ENCODE measurements at places on chromosomes 3 and 15.

- peak; percentile 46 for DNase-seq
Observed at GRCh38 chr15:77239882-77240608, 169.1 kb upstream of the TSPAN3 start.

DNA sequence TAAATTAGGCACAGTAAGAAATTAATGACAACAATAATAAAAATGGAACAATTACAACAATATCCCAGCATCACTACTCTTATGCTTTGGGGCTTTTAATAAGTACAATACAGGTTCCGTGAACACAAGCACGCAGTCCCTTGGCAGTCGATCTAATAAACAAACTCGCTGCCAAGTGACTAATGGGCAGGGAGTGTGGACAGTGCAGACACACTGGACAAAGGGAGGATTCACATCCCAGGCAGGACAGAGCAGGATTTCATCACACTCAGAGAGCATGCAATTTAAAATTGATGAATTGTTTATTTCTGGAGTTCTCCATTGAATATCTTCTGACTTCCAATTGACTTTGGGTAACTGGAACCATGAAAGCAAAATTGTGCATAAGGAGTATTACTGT lies 524.1 kb upstream of the CFAP20DC start:
- peak; percentile 96 for DNase-seq

DNA sequence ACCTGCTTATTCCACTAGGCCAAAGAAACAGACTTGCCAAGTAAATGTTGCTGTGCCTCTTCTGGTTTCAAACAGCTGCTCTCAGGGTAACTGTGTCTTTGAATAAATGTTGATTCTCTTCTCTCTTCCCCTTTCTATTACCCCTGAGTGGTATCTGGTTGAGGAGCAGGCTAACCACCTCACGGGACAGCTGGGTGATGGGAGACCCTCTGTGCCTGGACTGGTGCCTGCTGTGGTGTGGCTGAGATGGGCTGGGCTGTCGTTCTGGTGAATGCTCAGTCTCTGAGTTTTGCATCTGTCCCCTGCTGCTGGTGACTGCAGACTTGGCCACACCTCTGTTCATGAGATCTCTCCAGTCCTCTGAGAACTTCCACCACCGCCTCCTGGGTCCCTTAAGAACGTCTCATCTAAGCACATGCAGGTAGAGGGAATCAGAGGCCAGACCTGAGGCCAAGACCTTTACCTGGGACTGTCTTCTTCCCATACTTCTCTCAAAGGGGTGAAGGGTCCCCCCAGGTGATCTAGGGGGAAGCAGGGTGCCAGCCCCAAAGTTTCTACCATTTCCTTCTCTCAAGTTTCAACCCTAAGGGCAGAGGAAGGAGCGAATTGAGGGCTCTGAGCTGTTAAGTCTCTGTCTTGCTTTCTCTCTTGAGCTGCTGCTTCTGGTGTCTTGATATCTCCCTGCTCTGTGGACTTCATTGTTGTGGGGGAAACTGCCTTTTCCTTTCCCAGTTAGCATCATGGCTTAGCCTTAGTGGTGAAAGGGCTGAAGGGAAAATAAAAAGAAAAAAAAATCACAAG lies 252.9 kb downstream of the EBLN2 start:
- DNase-seq, result no peak

DNA sequence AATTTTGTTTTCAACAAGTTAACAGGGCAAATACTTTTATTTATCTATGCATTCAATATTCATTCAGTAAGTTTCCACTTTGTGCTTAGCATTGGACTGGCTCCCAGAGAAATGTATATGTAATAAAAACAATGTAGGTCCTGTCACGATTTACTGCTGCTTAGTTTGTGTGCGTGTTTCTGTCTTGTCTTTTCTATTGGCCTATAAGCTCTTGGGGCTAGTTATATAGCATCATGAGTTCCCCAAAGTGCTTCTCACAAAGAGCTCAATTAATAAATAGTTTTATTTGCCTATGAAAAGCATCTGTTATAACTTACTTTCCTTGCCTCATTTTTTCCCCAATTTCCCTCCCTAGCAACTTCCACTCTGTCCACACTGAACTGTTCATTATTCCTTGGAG lies 666.7 kb upstream of the NAALADL2 start:
- DNase-seq, result no peak

DNA sequence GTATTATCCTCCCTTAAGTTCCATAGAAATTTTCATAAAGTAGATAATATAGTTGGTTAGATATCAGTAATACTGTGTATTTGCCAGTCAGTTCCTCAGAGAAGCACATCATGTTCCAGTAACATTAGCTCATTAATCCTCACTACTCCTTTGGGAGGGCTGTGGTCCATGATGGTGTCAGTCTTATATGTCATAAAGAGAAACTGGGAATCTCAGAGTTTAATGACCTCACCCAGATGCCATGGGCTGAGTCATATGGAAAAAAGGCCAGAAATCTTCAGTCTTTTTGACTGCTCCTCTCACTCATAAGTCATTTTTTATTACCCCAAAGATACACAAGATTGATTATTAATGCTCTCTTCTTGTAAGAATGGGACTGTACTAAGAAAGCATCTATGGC lies 188.6 kb downstream of the CHL1 start:
- DNase-seq, result peak; percentile 91

DNA sequence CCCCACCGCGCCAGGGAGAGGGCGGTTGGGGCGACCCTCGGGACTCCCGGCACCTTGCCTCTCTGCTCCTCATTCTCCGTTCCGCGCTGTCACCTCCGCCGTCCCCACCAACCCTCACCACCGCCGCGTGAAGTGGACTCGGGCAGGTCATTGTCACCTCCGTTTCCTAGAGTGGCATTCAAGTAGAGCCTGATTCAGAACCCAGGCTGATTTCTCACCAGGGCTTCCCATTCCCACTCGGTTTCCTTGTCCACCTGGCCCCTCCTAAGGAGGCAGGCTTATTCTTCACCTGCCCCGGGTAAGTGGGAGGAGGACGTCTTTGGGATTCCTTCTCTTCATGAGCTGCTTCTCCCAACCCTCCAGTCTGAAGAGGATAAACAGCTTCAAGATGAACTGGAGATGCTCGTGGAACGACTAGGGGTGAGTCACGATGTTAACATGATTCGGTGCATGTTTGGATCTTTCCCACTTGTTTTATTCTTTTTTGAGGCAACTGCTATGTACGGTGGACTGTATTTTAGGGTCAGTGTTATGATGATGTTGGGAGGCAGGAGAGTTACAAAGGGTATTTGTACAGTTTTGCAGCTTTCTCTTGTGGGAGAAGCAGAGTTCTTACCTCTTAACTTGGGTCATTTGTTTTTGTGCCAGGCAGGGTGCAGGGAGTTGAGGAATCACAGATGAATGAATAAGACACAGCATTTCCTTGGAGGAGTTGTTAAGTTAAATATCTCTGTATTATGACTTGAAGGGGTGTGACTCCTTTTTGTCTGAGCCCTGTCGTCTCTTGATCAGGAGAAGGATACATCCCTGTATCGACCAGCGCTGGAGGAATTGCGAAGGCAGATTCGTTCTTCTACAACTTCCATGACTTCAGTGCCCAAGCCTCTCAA lies 692 bp downstream of the PSMD2 start:
- DNase-seq, result peak; percentile 65

DNA sequence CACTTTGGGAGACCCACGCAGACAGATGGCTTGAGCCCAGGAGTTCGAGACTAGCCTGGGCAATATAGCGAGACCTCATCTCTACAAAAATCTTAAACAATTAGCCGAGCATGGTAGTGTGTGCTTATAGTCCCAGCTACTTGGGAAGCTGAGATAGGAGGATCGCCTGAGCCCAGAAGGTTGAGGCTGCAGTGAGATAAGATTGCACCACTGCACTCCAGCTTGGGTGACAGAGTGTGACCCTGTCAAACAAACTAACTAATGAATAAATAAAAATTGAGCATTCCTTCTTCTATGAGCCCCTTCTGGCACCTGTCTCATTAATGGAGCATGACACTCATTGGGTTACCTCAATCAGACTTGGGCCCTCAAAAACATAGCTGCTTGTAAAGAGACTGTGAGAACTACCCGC lies 7.5 kb downstream of the ZDHHC3 start:
- DNase-seq, result no peak

DNA sequence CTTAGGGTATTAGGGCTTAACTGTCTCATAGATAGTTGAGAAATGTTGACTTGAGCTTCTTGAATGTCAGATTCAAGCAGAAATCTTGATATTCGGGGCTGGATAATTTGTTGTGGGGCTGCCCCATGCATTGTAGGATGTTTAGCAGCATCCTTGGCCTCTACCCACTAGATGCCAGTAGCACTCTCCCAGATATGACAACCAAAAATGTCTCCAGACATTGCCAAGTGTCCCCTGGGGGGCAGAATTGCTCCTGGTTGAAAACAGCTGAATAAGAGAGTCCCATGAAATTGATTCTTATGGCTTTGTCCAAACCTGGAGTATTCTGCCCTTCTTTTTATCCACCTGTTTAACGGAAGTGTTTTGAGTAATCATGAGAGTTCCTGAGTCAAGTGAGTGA lies 15.9 kb upstream of the LCMT2 start:
- DNase-seq, result no peak

GRCh38 chr15:91790836-91791235 lies 62.7 kb upstream of the SLCO3A1 start:
- peak; percentile 7 for DNase-seq

DNA sequence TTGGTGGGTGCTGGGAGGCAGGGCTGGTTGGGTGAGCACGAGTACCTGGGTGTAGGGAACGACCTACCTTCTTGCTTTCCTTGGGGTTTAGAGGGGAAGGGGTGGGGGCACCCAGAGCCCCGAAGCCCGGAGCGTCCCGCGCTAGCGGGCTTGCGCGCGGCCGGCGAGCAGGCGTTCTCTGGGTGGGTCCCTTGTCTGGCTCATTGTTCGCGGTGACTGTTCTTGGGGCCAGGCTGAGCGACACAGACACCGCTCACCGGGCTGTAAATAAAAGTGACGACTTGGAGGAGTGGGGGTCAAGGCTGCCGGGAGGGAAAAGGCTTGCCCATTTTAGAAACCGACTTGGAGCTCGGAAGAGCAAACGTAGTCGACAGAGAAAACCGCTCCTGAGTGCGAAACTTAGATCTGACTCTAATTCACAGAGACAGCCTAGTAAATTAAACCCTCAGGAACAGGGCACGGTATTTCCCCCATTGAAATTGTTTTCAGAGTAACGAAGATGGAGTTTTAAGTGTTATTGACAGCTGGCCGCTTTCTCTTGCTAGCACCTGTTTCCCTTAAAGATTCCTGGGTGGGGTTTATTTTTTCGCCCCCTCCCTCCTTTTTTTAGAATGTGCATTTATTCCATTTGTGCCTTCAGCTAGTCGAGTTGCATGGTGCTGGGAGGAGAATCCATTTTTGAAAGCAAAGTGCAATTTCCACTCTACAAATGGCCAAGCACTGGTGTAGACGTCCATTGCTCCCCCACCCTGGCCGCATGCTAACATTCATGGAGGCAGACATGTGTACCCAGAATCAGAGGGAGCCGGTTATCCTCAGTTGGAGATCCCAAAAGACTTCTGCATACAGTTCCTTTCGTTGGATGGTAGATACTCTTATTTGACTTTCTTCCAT lies 532.1 kb upstream of the SEMA6D start:
- no peak for DNase-seq

DNA sequence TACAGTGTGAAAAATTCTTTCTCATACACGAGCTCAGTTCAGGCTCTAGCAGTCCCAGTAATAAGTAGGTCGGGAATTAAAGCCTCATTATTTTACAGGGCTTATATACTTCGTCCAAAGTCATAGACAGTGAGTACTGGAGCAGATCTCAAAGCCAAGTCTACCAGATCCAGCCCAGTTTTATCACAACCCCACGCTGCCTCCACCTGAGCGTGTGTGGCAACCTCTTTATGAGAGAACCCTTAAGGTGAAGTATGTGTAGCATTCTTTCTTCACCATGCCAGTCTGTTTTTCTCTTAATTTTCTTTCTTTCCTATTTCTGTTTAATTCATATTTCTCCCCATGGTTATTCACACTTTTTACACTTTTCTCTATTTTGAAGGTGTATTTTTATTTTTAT lies 574.6 kb upstream of the ARPP21 start:
- no peak for DNase-seq

- peak; percentile 14 for DNase-seq
Observed at GRCh38 chr3:9248522-9249271, 749 bp downstream of the SRGAP3 start.

DNA sequence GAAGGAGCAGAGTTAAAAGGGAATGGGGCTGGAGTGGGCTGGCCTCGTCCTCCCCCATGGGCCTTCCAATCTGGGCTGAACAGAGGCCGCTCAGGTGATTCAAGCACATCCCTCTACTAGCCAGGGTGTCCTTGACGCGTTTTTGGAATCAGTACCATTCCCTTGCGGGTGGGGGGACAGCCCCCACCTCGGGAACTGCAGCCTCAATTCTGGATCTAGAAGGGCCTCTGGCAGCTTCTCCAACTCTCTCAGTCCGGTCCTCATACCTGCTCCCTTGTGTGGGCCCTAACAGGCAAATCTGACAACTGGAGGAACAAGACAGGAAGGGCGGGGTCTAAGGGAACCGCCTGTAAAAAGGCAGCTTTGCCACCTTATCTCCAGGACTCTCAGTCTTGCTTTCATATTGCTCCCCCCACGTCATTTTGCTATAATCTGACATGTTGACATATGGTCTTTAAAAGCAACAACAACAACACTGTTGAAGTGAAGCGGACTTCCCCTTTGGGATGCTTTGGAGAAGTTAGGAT lies 802 bp upstream of the CHRNB4 start:
- DNase-seq, result no peak

DNA sequence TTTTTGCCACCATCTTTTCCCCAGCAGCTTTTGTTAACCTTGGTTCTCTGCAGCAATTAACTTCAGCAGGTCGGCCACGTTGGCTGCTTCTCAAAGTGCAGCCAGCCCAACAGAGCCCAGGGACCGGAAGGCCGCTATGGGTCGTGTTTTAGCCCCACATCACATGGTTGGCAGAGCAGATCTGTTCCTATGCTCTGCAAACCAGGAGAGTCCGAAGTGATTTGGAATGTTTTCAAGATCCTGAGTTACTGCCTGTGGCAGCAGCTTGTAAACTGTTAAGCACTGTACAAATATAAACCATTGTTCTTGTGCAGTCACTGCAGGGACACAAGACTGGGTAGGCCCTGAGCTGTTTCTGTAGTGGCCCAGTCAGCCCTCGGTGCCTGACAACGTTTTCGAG lies 69.6 kb upstream of the MYZAP start:
- no peak for DNase-seq

GRCh38 chr3:155481089-155481488 lies 187.6 kb upstream of the STRIT1 start:
- DNase-seq, result no peak

- DNase-seq, result peak; percentile 35
Observed at GRCh38 chr15:60519218-60519617, 40.3 kb upstream of the ICE2 start.

- peak; percentile 61 for DNase-seq
Observed at GRCh38 chr3:188901126-188901525, 270.6 kb upstream of the TPRG1 start.

All from fibroblast of mammary gland (primary cell).